Fibroblast of mammary gland (primary cell): ENCODE measurements at places on chromosomes 2 and 18.

- DNase-seq, result no peak
Observed at GRCh38 chr2:205270689-205271088, 411.6 kb upstream of the NRP2 start.

DNA sequence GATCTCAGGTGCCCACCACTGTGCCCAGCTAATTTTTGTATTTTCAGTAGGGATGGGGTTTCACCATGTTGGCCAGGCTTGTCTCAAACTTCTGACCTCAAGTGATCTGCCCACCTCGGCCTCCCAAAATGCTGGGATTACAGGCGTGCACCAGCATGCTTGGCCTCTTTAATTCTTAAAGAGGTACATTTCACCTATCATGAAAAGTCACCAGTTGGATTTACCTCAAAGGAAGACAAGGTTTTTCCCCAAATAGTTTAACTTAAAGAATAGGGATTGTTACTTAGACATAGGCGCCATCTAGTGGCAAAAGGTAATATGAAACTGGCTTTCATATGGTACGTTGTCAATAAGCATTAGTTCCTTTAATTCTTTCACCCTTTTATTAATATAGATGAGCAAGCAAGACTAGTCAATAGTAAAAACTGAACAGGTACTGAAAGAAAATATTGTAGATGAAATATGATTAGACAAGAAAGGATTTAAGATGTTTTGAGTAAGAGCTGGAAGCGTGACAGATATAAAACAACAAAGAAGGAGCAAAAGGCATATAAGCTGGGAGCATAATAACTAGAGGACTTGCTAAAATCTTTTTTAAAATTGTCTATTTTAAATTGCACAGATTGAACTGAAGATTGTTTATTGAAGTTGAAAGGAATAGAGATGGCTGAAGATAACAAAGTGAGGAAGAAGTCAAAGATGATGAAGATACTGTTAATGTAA, 35.0 kb upstream of the PSMD14 start:
- DNase-seq, result peak; percentile 75

DNA sequence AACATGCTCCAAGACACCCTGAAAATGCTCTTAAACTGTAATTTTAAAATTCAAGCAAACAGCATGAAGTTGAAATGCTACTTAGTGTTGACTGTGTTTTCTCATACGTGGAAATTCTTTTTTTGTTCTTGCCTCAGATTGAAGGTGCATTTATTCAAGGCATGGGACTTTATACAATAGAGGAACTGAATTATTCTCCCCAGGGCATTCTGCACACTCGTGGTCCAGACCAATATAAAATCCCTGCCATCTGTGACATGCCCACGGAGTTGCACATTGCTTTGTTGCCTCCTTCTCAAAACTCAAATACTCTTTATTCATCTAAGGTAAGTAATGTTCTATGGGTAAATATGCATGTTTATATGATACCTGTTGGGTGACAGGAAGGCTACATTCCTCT, 82.7 kb downstream of the AOX1 start:
- DNase-seq, result no peak

- no peak for DNase-seq
Observed at GRCh38 chr2:233821196-233821595, 33.1 kb downstream of the HJURP start.

DNA sequence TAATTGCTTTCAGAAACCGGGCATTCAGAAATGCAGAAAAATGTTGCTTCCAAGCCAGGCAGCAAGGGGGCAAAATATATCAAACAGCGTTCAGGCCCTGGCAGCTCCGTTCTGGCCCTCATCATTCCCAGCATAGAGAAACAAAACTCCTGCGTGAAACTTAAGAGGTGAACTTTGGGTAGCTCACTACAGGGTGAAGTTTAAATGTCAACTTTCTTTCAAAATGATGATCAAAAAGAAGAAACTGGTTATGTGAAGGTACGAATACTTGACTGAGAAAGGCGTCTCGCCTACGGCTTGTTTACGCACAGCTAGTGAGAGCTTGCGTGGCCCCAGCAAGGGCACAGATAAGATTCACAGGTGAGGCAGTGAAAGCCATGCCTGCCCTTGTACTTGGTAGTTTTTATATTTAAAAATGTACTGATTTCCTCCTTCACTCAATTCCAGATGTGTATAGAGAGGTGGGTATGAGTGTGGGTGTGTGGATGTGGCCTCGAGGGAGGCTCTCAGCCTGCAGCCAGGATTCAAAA, 127.5 kb downstream of the NFATC1 start:
- DNase-seq, result no peak

DNA sequence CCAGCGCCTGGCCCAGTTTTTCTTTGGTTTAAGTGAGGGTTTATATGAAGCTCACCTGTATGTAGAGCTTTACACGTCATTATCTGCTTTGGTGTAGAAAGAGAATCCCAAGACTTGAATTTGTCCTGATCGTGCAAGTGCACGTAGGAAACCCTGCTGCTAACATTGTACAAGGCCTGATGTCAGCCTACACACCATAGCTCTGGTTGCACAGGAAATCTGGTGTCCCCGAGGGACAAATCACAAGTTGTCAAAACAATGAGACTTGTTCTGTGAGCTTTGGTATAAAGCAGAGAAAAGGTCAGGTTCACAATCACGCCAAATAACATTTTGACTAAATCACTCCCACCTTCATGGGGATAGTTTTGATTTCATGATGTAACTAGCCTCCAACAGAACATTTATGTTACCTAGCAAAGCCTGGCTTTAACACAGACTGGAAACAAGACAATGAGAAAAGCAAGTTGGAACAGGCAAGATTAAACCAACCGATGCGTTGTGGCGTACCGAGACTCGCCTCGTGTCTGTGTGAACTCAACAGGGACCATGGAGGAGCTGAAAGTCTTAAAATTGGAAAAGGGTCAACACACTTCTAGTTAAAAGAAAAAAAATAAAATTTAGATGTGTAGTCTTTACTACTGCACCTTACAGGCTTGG, 41.4 kb downstream of the ZAP70 start:
- DNase-seq, result no peak

- peak; percentile 25 for DNase-seq
Observed at GRCh38 chr2:210399440-210400041, 77.0 kb downstream of the LANCL1 start.

- DNase-seq, result no peak
Observed at GRCh38 chr2:203914546-203915182, 21.9 kb upstream of the ICOS start.

GRCh38 chr2:219798430-219798829, 171.0 kb downstream of the SLC4A3 start:
- no peak for DNase-seq

GRCh38 chr2:215401896-215402379, 33.9 kb downstream of the FN1 start:
- DNase-seq, result peak; percentile 89

GRCh38 chr18:37553633-37554398, 11.8 kb downstream of the CELF4 start:
- DNase-seq, result no peak

GRCh38 chr2:227480528-227480927, 8.6 kb downstream of the AGFG1 start:
- DNase-seq, result no peak

GRCh38 chr18:70044632-70045031, 97.0 kb upstream of the CD226 start:
- peak; percentile 97 for DNase-seq

GRCh38 chr2:42328148-42328833, 32.7 kb downstream of the COX7A2L start:
- DNase-seq, result peak; percentile 60

DNA sequence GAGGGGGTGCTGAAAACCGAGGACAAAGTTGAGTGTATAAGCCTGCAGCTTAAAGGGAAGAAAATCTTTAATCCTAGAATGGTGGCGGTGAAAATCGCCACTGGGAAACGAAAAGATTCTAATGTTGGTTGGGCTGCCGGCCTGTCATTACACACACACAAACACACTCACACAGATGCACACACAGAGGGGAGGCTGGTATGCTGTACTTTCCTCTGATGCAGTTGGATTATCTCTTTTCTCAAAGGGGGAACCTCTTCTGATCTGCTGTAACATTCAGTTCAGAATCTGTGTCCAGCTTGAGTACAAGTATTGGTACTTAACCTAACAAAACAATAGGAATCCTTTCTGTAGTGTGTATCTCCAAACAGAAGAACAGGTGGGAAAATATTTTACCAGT, 39.0 kb downstream of the ANXA4 start:
- no peak for DNase-seq

DNA sequence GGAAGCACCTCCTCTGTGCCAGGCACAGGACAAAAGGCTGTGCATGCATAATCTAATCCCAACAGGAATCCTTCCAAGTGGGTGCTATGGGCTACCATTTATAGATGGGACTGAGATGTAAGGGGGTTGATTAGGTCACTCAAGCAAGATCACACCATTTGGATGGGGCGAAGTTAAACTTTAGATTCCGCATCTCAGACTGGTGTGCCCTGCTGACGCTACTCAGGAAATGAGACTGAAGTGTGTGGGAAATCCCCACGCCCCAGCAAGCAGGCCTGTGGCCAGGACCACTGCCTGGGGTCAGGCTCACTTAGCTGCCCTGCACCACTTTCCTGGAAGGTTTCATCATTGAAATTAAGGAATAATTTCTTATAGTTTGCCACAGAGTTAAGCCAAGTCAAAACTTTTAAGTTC, 70.5 kb upstream of the PPP1CB start:
- DNase-seq, result peak; percentile 42

DNA sequence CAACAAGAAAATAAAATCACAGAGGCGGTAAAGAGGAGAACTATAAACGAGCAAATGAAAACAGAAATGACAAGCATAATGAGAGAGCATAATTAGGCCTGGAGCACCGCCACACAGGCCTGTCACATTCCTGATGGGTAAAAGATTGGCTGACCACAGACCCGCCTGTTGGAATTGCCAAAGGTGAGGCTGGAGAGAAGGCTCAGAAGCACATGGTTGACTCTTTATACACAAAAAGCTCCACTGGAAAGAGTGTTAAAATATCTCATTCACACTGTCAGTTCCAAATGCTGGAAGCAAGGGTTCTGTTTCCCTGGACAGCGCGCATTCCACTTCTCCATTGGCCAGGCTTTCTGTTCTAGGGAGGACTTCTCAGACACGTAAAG, 5.9 kb upstream of the LGALSL start:
- DNase-seq, result no peak

DNA sequence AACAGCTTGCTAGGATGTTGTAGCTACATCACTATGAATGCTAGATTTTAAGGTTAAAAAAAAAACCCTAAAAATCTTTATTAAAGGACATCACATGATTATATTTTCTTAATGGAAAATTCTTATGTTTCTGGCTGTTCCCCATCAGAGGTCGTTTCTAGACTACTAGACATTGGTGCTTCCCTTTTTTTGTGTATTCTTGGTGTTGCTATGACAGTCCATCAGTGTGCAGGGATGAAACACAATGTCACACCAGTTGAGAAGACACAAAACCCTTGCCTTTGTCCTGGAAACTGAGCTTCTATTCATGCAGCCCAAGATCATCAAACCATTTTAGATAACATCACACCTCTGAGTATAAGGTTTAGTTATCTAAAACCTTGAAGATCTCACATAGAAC, 19.9 kb upstream of the TMEM131 start:
- no peak for DNase-seq

- no peak for DNase-seq
Observed at GRCh38 chr18:33184958-33185357, 255.6 kb downstream of the CCDC178 start.

- peak; percentile 82 for DNase-seq
Observed at GRCh38 chr2:33412920-33413319, 63.5 kb upstream of the RASGRP3 start.

DNA sequence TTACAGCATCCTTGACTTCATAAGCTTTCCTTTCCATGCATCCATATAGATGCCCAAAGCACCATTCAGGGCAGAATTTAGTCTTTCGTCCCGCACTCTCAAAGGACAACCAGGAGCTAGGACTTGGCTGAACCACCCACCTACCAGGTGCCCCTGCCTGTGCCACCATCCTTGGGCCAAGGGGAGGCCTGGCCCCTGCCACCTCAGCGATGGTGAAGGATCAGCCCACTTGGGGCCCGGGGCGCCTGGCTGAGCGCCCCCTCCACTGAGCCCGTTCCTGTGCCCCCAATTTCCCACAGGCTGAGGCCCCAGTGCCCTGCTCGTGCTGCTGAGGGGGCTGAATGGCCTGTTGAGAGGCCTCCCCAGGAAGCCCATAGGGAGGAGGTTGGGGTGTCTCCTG, 33.3 kb upstream of the ALPP start:
- no peak for DNase-seq

GRCh38 chr2:95051626-95052025, 26.1 kb downstream of the MAL start:
- DNase-seq, result no peak

DNA sequence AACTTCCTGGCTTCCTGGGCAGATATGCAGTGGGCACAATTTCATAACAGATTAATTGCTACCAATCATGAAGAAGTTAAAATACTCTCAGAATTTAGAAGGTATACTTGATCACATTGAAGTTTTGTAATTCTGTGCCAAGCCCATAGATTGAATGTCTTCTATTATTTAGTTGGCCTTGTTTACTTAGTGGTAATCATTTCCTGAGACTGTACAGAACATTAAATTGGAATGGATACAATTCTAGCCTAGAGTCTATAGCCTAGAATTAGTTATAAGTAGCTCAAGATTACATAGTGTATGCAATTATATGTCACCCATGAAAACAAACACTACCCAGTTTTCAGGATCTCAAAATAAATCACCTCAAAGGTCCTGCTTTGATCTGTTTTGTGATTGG, 615.8 kb downstream of the XIRP2 start:
- DNase-seq, result no peak

DNA sequence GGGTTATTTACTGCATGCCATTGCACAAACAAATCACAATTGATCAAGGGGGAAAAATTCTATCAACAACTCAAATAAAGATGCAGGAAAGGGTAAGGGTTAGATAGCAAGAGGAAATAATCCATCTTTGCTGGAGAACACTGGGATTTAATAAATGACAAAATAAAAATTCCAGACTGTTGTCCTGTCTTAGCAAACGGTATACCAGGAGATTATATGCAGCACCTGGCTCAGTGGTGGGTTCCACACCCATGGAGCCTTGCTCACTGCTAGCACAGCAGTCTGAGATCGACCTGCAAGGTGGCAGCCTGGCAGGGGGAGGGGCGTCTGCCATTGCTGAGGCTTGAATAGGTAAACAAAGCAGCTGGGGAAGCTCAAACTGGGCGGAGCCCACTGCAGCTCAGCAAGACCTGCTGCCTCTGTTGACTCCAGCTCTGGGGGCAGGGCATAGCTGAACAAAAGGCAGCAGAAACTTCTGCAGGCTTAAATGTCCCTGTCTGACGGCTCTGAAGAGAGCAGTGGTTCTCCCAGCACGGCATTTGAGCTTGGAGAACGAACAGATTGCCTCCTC, 296.5 kb upstream of the THSD7B start:
- DNase-seq, result no peak

DNA sequence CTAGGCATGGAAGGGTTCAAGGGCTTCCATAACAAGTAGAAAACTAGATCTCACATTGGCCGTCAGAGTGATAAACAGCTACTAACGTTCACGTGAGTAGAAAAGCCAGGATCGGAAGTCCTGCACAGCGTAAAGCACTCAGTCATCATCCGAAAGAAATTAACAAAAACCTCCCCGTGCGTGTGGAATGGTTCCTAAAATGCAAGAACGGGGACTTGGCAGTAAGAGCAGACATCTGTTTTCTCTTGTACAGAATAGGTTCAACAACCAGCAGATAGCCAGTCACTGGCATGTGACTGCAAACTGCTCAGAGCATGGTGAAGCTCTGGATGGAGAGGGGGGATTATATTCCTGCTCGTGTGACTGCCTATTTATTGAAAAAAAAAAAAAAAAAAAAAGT, 106.9 kb upstream of the ITGB6 start:
- DNase-seq, result peak; percentile 96
